ENCODE measurements at places on chromosomes 1 and 21.

DNA sequence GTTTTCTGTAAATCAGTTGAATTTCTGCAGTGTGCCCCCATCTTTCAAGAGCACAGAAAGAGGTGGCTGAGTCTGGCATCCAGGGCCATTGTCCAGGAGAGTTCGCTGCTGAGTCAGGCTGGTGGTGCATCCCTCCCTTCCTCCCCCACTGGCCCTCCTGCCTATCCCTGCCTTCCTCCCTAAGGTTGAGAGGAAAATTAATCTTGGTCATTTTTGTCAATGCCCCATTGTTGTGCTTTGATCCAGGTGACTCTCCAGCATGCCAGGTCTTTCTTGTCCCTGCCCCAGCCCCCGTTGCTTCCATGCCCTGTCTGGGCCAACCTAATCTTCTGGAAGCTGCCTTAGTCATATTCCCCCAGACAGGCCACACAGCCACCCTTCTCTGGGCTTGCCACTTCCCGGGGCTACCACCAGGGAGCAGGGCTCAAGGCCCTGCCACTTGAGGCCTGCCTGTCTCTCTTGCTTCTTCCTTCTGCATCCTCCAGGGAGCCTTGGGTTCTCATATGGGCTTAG is 26.6 kb downstream of the PROK1 start:
- no peak for DNase-seq

- DNase-seq, result no peak
Measured at GRCh38 chr1:185317886-185318310, 855 bp upstream of the IVNS1ABP start.

GRCh38 chr1:6731905-6732304 is 30.3 kb upstream of the DNAJC11 start:
- no peak for DNase-seq

DNA sequence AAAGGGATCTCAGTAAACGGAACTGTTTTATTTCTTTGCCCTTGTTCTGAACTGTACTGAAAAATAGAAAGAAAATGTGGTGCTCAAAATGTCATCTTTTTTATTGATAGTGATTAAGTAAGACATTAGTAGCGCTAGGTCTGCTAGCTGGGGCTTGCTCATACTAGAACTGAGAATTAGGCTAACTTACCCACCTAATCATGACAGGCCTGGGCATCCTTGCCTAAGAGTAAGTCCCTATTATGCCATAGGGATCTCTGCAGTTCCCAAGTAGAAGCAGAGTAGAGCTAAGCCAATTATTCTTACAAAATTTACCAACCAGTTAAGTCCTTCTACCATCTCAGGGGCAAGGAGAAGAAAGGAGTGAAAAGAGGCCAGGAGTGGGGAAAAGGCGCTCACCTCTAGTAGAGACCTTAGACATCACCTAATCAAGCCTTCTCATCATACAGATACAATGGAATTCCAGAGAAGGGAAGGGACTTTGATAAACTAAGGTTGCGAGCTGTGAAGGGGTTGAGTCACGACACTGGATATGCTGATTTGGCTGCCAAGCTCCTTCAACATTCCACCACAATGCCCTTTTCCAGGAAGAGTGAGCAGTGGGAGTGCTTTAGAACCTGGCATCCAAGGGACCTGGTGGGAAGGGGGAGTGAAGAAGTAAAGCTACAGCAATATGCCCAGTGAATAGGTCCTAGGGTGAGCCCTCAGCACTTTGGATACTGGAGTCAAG is 27.7 kb upstream of the RPTN start:
- no peak for DNase-seq

GRCh38 chr1:246815693-246816270 is 91.6 kb downstream of the SCCPDH start:
- no peak for DNase-seq

DNA sequence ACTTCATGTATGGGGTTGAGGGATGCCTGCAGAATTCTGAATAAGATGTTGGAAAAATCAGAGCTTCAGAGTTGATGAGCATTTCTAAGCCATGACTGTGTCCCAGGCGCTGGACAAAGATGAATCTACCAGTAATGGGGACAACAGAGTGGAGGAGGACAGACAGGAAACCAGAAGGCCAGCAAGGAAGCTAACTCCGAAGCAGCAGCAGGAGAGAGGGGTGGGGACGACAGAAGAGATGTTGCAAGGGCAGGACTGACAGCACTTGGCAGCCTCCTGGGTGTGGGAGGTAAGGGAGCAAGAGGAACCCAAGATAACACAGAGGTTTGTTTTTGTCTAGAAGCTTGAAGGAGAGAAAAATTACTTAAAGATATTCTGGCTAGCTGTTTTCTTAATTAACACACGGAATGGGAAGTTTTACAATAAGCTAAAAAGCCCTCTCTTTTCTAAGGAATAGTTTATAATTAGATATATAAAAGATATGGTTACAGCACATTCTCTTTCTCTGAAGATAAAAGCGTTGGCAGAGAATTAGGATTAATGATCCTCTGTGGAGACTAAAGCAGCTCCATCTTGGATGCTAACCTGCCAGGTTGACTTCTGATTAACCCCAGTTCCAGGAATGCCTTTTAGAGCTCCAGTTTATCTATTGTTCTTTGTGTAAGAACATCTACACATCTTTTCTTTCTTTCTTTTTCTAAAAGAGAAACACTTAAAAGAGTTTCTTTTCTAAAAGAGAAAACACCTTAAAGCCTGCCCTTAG is 92.7 kb downstream of the TENT5C start:
- no peak for DNase-seq

- no peak for DNase-seq
Measured at GRCh38 chr1:243443557-243443956, 187.7 kb downstream of the SDCCAG8 start.

DNA sequence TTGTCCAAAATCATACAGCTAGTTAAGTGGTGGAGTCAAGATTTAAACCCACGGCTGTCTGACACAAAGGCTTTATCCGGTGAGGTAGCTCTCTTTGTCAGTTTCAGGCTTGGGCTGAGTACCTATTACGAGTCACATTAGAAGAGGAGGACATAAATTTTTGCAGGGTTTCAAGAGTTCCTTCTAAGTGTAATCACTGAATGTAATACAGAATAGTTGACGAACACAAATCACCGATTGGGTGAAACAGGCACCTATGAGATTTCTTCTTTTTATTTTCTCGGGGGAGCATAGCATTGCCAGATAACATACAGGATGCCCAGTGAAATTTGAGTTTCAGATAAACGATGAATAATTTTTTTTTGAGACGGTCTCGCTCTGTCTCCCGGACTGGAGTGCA is 847 bp downstream of the PSMD4 start:
- DNase-seq, result peak; percentile 16

GRCh38 chr1:116389013-116389412 is 16.0 kb downstream of the ATP1A1 start:
- no peak for DNase-seq

GRCh38 chr21:44054710-44055109 is 42.6 kb downstream of the TRAPPC10 start:
- no peak for DNase-seq

- DNase-seq, result no peak
Measured at GRCh38 chr1:242770366-242770765, 245.9 kb upstream of the PLD5 start.

GRCh38 chr1:62299426-62300200 is 19.6 kb downstream of the KANK4 start:
- no peak for DNase-seq

GRCh38 chr1:117820096-117820495 is 109.3 kb downstream of the GDAP2 start:
- no peak for DNase-seq

- peak; percentile 47 for DNase-seq
Measured at GRCh38 chr1:23664837-23665795, 26.5 kb upstream of the RPL11 start.

GRCh38 chr21:38330666-38331065 is 73.9 kb downstream of the KCNJ15 start:
- DNase-seq, result no peak
